ENCODE measurements at places on chromosomes 5 and 9.

- DNase-seq, result no peak
Measured at GRCh38 chr9:111897601-111898137, 1.1 kb downstream of the UGCG start.

- no peak for DNase-seq
Measured at GRCh38 chr5:14153932-14154731, 11.0 kb downstream of the TRIO start.

DNA sequence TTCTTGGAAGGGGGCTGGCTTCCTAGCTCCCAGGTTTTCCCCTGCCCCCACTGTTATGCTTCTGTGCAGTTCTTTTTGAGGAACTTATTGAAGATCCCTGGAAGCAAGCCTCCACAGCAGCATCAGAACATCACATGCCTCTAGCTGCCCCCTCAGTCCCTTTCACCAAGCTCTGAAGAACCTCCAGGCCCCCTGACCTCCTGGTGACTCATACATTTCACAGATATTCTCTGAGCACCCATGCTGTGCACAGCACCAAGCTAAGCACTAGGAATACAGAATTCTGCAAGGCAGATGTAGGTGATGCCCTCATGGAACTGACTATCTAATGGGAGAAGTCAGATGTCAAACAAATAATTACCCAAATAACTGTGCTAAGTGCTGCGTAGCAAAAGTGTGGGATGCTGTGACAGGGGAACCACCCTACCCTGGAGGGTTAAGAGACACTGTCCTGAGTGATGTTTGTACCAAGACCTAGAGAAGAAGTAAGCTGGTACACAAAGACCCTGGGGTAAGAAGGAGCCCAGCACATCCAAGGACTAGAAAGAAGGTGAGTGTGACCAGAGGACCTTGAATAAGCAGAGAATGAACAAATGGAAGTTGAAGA, 213.7 kb upstream of the NR4A3 start:
- no peak for DNase-seq

DNA sequence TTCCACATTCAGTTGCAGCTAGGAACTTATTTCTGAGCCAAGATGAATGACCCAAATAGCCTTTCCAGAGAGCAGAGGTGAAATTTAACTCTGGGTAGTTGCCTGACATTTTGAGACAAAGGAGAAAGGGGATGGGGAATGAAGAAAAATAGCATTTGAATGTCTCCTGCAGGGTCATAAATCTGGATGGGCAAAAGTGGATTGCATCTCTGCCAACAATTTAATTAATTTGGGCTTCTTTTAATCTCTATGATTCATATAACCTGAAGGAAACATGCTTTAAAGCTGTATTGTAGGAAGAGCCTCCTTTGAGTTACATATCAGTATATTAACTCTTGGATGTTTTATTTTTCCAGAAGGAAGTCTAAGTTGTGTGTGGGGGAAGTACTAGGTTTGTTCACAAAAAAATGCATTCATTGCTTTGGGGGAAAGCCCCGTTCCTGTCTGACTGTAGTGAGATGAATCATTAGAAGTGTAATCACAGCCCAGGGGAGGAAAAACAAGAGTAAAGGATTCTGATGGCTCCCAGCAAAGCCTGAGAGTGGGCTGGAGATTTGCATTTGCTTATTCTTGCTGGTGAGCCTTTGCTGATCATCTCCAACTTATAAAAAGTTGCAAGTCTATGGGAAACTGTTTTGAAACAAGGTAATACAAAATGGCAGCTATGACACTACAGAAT, 133.0 kb upstream of the IQGAP2 start:
- no peak for DNase-seq

- DNase-seq, result no peak
Measured at GRCh38 chr5:73189871-73190376, 16.9 kb downstream of the TMEM174 start.
